ENCODE measurements at places on chromosomes 12 and 14. TPM values are rescaled to one million over a fixed set of nuclear protein-coding genes. Genes with fewer than 3 reads are reported as not detected.
A peak's percentile ranks its signal among the peaks of the same experiment; 100 is the strongest.

GLIPR1L1 gene
- not detected for total RNA-seq

DNA sequence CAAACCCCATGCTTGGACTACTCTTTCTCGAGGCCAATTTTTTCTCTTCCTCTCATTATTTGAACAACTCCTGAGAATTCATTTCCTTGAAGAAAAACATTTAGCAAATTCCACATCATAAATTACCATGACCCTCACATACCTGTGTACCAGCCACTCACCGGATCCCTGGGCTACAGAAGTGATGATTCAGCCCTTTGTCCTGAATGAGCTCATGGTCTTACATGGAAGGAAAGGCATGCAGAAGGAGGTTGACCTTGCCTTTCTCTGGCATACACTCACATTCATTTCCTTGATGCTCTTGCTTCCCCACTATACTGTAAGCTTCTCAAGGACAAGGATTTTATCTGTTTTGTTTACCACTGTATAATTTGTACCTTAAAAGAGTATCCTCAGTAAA lies 191.5 kb downstream of the SLC5A8 start:
- no peak for DNase-seq

CISTR gene
- not detected for total RNA-seq

OTX2 gene
- not detected for total RNA-seq

DNA sequence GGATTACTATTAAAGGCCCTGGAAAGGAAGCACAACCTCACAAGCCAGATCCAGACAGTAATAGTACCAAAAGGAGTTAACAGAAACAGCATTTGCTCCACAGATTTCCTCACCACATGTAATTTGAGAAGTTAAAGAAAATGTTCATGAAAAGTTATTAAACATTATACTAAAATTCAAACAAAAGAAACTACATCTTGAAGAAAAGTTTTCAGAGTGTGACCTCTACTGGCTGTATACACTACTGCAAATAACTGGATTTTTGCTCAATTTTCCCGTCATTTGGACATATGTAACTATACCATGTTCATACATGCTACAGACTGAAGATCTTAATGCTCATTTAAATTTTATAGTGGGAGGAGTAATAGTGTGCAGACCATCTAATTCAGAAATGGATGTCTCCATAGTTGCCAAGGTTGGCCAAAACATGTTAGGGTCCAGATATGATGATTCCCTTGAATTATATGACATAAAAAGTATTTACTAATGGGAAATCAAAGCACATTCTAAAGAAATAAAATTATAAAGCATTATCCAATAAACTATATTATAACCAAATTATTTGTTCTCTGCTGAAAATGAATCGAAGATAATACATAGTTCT lies 5.6 kb downstream of the KRR1 start:
- DNase-seq: no peak

P2RX2 gene
- total RNA-seq: 0.48 TPM

PLEK2 gene
- 5.2 TPM for total RNA-seq

GRCh38 chr12:105485921-105486320 lies 155.4 kb downstream of the C12orf75 start:
- DNase-seq: no peak

DNA sequence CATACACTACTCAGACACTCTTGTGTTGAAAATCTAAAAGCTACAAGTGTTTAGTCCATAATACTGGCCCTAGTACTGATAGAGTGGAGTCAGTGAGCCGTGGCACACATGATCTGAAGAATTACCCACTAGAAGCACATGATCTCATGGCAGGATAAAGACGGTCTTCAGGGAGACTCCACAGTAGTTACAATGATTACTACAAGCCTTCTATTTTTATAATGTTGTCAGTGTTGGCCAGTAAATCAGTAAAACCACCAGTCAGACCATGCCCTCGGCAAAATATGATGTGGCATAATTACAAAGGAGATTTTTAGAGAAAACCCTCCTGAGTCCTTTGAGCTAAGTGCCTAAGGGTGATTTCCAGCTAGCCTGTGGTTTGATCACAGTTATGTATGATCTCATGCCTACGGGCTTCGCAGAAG lies 114.9 kb downstream of the PDZRN4 start:
- DNase-seq: no peak

DNA sequence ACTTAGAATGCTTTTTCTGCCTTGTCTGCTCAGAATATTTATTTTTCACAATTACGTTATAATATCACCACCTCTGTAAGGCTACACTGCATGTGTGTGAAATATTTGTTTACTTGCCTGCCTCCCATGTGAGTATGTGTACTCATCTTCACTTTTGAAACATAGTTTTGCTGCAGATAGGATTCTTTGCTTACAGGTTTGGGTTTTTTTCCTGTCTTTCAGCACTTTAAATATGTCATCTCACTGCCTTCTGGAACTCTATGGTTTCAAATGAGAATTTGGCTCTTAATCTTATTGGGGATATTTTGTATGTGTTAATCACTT lies 10.9 kb downstream of the G2E3 start:
- no peak for DNase-seq

TMEM30B gene
- 20.0 TPM for total RNA-seq

SLCO1B1 gene
- not detected for total RNA-seq

P2RX7 gene
- total RNA-seq: 3.8 TPM

PARP11 gene
- total RNA-seq: 12.3 TPM

DNA sequence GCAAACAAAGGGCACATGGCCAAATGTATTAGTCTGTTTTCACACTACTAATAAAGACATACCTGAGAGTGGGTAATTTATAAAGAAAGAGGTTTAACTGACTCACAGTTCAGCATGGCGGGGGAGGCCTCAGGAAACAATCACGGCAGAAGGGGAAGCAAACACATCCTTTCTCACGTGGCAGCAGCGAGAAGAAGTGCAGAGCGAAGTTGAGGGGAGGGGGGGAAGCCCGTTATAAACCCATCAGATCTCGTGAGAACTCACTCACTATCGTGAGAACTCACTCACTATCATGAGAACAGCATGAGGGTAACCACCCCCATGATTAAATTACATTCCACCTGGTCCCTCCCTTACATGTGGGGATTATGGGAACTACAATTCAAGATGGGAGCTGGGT lies 66.1 kb downstream of the ST8SIA1 start:
- DNase-seq: no peak

- DNase-seq: no peak
Measured at GRCh38 chr12:111085096-111085495, 164.7 kb upstream of the MYL2 start.

GRCh38 chr14:96038920-96039632 lies at the start of gene C14orf132:
C14orf132 (plus strand) TSS chr14:96039362; CDS start chr14:96039501, 139 bp downstream.
- peak; percentile 54 for DNase-seq

PKP2 gene
- 39.2 TPM for total RNA-seq

GRCh38 chr14:41349289-41349910 lies 257.3 kb upstream of the LRFN5 start:
- no peak for DNase-seq

- DNase-seq: no peak
Measured at GRCh38 chr14:64878837-64879634, 671 bp downstream of the SPTB start.

DNA sequence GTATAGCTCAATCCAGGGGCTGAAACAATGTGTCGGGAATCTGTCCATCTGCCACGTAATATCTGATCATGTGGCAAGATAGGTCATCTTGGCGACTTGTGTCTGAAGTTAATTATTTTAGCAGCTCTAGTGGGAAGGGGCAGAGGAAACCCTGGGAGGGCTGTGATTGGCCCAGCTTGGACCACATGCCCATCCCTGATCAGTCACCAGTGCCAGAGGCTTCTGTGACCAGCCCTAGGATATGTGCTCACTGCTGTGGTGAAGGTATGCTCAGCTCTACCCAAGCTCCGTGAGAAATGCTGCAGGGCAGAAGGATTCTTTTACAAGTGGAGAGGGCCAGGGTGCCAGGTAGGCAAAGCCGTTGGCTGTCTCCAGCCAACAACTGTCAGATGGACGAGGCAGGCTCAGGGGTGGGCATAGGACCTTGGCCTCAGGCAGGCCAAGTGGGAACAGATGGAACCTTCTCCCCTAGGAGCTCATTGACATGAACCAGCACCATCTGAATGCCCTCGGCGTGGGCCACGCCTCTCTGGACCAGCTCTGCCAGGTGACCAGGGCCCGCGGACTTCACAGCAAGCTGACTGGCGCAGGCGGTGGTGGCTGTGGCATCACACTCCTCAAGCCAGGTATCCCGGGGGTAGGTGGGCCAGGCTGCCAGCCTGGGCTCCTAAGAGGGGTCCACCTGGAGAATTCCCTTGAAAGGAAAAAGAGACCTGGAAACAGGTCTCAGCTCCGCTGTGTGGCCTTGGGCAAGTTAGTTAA lies 21.1 kb downstream of the MVK start:
- DNase-seq: no peak

GRCh38 chr12:114400925-114401324 lies 5.0 kb downstream of the TBX5 start:
- no peak for DNase-seq

DNA sequence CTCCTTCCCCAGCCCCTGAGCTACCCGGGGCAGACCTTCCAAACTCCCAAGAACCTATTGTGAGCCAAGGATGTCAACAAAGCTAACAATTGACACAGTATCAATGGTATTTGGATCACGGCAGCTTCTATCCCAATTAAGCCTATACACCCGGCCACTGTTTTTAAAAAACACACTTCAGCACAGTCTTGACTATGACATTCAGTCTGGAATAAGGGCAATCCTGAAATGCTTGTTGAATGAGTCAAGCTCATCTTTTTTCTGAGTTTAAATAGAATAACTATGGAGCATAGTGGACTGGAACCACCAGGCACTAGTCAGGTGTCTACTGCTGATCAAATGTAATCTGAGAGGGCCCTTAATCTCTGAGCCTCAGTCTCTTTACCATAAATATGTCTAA lies 5.7 kb downstream of the DENND5B start:
- DNase-seq: no peak

SLC39A9 gene
- total RNA-seq: 73.8 TPM

DNA sequence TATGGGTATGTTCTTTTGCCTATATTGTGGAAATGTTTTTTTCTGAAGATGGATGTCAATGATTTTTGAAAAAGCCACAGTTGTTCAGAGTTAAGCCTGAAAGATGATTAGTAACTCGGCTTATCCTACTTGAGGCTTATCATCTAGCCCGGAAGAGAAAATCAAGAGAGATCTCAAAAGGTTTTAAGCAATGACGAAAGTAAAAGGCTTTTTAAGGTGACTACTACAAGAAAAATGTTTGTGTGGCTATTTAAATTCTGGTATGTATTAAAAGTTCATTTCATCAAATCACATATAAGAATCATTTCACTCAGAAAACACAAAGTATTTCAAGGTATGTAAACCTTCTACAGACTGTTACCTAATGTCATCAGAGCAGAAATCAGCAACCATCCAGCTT lies 40.2 kb downstream of the HEATR5A start:
- no peak for DNase-seq

AMN gene
- total RNA-seq: 0.16 TPM

- DNase-seq: no peak
Measured at GRCh38 chr12:49703647-49704137, 3.5 kb downstream of the FMNL3 start.

DNA sequence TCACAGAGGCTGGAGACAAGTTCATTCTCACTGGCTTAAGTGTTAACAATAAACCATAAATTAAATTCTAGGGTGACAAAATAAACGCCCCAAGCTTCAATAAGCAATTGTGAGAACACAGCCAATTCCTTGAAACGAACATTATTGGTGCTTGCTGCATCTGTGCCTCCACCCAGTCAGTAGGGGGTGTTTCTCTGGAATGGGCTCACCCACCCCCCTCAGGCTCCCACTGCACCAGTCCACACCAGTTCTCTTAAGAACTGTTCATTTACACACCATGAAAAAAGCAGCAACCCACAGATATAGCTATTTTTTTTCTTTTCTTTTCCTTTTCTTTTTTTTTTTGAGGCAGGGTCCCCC lies 34.7 kb downstream of the CDC42BPB start:
- DNase-seq: no peak

- no peak for DNase-seq
Measured at GRCh38 chr12:23222801-23223200, 597.8 kb downstream of the ETNK1 start.

RBP5 gene
- total RNA-seq: 3.3 TPM

- no peak for DNase-seq
Measured at GRCh38 chr12:79932357-79932756, 2.5 kb downstream of the PPP1R12A start.

FGF23 gene
- not detected for total RNA-seq

GRCh38 chr12:127150479-127150878 lies 1116.5 kb upstream of the TMEM132C start:
- no peak for DNase-seq

DNA sequence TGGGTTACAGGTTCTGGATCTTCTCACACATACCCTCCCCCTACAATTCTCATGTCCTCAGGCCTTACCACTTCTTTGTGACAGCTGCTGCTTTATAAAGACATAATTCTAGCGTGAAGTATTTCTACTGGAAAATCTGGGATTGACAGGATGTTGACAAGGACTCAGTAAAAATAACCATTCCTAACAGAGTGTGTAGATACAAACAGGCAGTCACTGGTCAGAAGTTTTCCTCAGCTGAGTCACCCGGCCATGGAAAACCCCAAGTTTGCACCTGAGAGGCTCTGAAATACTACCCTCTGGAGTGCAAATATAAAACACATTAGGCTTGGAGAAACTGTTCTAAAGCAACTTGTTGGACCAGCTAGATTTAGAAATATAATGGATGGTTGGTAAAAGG lies 54.4 kb downstream of the SPPL3 start:
- no peak for DNase-seq

DNA sequence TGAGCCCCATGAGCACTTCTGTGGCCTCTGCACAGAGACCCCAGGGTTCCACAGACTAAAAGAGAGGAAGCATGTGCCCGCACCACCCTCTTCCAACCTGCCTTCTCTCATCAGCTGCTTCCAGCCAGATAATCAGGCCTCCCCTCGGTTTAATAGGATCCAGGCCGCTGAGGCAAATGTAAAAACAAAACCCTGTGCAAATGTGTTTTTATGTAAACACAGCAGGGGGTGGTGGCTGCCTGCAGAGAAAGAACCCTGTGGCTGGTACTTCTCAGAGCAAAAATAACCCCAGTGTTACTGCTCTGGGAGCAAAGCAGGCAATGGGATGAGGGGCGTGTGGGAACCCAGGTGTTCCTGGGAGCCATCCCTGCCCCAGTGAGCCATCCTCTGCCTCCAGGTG lies 46.2 kb downstream of the WSCD2 start:
- DNase-seq: no peak

DNA sequence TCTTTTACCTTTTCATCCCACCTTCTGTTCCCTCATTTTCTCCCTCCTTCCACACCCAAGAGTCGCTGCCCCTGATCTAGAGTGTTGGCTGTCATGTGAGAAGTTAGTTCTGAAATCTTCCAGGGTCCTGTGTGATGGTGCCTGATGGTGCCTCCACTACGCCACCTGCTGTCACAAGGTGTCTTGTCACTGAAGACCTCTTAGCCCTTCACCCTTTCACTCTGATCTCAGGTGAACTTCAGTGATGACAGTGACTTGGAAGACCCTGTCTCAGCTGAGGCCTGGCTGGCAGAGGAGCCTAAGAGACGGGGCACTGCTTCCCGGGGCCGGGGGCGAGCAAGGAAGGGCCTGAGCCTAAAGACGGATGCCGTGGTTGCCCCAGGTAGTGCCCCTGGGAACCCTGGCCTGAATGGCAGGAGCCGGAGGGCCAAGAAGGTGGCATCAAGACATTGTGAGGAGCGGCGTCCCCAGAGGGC lies 7.6 kb upstream of the PFDN5 start:
- DNase-seq: peak; percentile 68
